CD4-positive, alpha-beta T cell treated with Interleukin-1 beta for 1 hour (primary cell): ENCODE measurements at places on chromosomes 1 and 21.

GRCh38 chr21:22965455-22966135 lies 1967.4 kb downstream of the NCAM2 start:
- DNase-seq, result no peak

- no peak for DNase-seq
These were observed 317.6 kb downstream of the PRDM2 start for GRCh38 chr1:14017531-14017961.

DNA sequence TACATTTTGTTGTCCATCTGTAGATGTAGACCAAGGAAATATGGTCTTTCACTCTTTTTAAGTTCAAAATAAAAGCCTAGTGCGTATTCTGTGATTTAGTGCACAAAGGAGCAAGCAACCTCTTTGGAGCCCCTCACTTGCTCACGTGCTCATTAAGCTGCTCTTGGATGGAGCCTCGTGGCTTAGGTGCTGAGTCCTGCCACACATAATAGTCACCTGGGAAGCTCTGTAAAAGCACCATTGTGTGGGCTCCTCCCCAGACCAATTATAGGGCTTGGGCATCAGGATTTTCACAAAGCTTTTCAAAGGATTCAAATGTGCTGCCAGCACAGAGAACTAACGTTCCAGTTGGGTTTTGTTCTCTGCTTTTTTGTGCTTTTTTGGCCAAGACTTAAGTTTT lies 85.0 kb downstream of the PCP4 start:
- DNase-seq, result no peak

DNA sequence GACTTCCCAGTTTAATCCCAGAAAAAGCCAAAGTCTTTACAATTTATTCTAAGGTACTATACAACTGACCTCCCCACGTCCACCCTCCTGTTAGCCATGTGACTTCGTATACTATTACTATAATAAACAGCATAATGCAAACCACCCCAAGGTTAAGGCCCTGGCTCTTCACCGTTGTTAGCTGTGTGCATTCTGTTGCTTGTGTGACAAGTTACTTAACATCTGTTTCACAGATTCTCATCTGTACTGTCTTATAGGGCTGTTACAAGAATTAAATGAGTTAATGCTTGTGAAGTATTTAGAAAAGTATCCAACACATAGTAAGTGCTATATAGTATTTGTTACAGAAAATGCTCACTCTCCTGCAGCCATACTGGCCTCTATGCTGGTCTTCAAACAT lies 15.7 kb downstream of the WARS2 start:
- no peak for DNase-seq

DNA sequence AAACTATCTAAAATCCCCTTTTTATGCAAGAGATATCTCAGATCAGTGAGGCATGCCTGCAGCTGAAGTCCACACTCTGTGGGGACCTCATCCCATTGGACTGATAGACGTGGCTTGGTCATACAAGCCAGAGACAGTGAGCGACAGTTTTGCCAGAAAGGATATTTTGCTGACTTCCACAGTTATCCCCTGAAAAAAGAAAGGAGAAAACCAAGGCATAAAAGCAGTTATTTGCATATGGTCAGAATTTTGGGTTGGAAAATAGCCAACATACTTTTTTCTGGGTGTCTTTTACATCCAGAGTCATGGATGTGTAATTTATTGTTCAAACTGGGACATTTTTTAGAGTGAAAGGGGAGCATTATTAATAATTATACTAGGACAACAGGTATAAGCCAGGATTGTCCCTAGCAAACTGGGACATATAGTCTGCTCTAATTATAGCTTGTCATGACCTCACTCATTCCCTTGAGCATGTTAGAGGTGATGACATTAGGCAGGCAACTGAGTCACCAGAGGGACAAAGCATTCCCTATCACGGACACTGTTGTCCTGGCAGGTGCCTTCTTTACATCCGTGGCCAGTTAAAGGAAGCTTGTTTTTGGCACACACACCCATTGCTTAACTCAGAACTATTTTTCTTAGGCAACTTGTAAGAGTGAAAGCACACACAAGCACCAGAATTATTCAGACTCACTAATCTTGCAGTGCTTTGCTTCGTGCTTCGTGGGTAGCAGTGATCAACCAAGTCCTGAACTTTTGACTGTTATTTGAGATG lies 65.5 kb downstream of the PRRX1 start:
- DNase-seq, result no peak

DNA sequence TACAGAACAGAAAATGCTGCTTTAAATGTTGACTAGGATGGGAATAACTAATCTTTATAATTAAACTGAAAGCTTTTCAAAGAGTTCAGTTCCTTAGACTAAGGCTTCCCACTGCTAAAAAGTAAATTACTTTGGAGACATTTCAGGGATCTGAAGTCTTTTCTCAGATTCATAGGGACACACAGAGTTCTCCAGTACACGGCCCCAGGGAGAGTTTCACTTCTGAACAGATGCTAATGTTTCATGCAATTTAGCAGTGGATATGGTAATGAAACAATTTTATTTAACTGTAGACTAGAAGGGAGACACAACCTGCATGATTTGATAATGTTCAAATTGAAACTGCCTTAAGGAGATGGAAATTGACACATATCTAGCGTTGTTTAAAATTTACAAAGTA lies 1282.6 kb downstream of the NCAM2 start:
- DNase-seq, result no peak

DNA sequence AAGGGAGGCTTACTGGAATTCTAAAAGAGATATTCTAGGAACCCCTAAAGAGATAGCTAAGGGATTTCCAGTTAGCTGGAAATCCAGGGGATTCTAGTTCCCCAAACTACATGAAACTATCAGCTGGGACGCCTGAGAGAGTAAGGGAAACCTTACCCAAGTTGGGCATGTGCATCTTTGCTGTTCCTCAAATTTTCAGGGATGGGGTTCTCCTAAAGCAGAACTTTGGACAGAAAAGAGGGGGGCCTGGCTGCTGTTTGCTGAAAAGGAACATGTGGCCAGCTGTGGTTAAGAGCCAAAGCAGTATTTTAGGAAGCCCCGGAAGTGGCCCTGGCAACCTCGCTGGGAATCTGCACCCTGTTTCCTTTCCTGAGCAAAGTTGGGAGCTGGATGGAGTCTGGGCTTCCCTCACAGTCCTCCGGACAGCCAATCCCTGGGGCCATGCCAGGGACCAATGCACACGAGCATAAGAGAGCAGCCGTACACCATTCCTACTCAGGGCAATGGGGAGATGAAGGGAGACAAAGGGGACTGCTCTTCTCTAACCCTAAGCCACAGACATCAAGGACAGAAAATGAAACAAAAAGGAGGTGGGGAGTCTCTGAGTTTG lies 154.3 kb downstream of the PLXNA2 start:
- DNase-seq, result no peak

DNA sequence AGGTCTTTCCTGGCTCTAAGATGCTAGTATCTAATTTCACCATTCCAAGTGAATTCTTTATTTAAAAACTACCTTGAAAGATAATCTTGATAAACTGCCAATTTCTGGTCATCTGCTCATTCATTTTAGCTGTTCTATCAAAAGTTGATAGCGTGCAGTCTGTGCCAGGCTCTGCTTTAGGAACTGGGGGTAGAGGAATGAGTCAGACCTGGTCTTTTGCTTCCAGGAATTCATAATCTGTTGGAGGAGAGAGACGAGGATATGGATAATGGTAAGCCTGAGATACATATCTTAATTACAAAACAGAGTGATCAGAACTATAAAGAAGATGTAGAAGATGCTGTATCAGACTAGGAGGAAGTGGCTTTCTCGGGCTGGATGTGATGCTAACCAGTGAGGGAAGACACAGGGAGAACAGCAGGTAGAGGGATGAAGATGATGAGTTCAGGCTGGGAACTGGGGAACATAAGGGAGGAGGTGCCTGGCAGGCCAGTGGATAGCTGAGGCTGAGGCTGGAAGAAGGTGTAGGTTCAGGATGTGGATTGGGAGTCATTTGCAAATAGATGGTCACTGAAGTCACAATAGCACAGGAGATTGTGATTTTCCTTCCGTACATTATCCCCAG lies 12.3 kb upstream of the PHC2 start:
- DNase-seq, result no peak

GRCh38 chr1:238647877-238648276 lies 738.5 kb upstream of the CHRM3 start:
- no peak for DNase-seq

DNA sequence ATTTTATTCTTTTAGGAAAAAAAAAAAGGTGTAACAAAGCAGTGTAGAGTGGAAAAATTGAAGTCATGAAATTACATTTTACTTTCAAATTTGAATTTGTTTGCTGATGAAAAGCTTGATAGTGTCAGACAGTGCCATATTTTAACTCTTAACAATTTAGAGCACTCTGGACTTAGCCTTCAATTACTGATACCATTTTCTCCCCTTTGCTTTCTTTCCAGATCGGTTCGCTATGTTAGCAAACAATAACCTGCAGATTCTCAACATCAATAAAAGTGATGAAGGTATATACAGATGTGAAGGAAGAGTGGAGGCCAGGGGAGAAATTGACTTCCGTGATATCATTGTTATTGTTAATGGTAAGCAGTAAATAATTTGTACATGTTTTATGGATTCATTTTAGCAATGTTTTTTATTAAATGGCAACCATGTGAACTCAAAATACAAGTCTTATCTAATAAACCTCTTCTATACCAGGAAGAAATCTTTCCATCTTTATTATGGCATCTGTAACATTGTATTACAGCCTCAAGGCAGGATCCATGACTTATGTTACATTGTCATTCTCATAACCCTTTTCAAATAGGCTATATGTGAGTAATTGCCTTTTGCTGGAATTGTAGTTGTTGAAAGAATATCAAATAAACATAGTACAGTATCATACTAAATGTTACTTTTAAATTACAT lies 293.8 kb downstream of the NCAM2 start:
- no peak for DNase-seq

DNA sequence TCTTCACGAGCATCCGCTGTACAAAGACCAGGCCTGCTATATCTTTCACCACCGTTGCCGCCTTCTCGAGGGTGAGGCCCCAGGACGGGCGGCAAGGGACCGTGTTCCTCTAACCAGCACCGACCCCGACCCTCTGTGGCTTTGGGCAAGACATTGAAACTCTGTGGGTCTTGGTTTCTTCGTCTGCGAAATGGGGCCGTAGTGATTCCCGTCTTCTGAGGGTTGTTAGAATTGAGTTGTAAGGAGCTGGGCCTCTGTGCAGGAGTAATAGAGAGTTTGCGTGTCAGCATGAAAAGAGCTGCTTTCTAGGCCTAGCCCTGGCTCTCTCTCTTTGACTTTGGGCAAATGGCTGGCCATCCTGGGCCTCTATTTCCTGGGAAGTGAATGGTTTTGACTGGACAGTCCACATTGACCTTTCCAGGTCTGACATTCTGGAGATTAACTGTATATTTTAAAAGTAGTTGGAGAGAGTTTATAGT lies 591 bp downstream of the MRPL37 start:
- DNase-seq, result no peak

DNA sequence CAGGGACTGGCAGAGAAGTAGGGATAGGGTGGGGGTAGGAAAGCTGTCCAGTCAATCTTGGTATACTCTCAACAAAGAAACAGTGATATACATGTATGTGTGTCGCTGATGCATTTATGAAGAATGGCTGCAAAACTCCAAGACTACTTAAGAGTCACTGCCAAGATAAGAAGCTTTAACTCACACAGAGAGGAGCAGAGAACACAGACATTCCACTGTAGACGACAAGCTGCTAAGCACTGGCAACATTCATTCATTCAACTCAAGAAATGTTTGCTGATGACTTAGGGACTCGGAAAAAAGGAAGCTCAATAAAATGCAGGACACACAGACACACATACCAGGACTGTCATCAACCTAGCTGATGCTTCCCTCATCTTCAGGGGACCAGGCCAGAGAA lies 5.5 kb downstream of the CTNNBIP1 start:
- DNase-seq, result no peak

DNA sequence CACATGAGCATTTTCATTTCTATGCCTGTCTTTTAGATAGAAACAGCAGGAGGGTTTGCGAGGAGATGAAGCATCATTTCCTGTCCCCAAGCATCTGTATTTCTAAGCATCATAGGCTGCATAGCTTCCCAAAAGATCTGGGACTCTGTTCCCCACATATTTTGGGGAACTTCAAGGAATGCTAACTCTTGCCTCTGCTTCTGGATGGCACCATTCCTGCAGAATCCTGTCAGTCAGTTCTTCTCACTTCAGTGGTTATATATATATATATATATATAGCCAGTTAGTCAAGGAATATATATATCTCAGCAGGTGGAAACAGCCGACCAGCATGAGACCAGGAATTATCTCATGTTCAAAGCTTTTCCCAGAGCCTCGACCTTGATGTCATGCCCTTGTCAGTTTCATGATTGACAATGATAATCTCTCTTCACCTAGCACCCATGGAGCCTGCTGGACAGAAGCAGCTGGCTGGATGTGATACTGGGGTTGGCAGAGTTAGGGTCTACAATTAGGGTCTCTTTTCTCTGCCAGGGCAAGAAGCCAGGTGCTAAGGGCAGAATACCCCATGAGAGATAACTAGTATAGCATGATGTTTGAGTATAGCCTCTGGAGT lies 2.4 kb downstream of the PFKFB2 start:
- no peak for DNase-seq

DNA sequence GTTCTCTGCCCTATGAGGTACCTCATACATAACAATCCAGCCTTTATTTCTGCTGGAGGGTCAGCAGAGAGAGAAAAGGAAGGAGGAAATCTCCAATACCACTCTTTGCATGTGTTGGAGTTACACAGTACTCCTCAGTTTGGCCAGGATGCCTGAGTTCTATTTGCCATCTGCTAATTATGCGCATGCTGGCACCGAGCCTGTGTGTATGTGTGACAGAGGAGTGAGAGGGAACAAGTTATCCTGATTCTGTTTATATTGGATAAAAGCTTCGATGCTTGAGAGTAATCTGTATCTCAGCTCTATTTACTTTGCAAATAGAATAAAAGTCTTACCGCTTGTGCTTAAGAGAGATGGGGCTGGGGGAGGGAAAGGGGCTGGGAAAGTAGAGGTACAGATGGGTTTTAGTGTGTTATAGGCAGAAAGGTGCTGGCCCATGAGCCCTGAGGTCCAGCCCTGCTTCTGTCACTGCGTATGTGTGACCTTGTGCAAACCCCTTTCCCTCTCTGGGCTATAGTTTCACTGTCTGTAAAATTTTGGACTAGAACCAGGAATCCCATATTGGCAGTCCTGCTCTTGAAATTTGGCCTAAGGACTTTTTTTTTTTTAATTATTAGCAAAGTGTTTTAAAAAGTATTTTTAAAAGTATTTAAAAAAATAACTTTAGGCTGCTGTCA lies 54.5 kb upstream of the PLXNA2 start:
- no peak for DNase-seq

DNA sequence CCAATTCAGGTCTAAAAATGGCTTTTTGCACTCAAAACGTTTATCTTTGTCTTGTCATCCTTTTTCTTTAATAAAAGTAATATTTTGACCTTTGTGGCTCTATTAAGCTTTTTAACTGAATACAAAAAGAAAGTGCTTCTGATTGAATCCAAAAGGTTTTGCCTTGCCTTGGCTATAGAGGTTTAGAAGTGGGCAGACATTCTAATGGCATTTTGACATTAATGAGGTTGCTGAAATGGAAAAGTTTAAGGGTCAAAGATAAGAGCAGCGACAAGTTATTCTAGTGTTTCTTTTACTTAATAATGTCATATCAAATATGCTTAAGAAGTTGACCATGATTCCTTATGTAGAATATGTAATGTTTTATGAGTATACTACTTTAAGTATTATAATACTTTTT lies 120.2 kb downstream of the ADGRL2 start:
- no peak for DNase-seq

- no peak for DNase-seq
These were observed 22.1 kb downstream of the HSPG2 start for GRCh38 chr1:21914880-21915640.

GRCh38 chr1:216207154-216207553 lies 216.1 kb downstream of the USH2A start:
- DNase-seq, result no peak

GRCh38 chr1:38256072-38256471 lies 209.5 kb upstream of the POU3F1 start:
- DNase-seq, result no peak

- no peak for DNase-seq
These were observed 46.3 kb upstream of the PDE9A start for GRCh38 chr21:42607102-42607501.
